ENCODE measurements at places on chromosomes 7 and 10.

GRCh38 chr7:46908770-46909169 is 673.1 kb downstream of the TNS3 start:
- peak; percentile 80 for DNase-seq

- no peak for DNase-seq
Observed at GRCh38 chr7:68394131-68394530, 1204.1 kb upstream of the AUTS2 start.

- no peak for DNase-seq
Observed at GRCh38 chr7:129951226-129952085, 1.3 kb downstream of the UBE2H start.

DNA sequence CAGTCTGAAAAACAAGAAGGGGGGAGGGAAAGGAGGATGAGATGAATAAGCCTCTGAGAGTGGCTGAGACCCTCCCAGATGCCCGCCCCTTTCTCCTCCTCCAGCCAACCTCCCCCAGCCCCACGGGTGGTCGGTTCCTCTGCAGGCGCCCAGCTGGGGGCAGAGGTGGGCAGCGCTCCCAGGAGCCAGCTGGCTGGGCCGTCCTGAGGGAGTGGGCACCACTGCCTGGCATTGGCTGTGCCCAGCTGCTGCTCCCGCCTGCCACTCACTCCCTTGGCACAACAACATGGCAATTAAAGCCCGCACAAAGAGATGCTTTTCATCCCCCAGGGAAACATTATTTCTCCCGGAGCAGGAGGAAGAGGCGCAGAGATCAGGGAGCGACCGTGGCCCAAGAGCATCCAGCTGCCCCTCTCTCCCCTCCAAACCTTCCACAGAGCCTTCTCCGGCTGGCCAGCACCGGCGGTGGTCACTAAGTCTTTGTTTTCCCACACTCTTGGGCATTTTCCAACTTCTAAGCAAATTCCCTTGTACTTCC is 107.2 kb downstream of the SPDYE5 start:
- no peak for DNase-seq

GRCh38 chr10:17951868-17952371 is at the start of gene SLC39A12:
SLC39A12 (plus strand) TSS chr10:17951918; CDS start chr10:17953277, 1,359 bp downstream.
- no peak for DNase-seq

DNA sequence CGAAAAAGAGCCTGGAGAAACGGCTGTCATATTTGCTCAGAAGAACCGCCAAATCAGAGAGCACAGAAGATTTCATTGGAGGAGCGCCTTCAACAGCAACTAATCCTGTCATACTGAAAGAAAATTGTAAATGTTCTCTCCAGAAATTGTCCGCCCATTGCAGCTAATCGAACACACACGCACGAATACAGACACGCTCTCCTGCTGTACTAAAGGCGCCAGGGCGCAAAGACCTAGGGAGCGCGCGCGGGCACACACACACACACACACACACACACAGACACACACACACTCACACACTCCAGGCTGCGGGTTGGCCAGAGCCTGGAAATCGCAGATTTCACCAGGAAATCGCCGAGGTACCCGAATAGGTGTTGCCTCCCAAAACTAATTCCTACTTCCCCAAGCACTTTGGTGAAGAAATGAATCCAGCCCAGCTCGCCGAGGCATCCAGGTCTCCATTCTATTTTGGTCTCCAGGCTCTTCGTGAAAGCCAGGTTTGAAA is at the start of gene CHRM2:
CHRM2 (plus strand) TSS at position 157 of the 505 bp plus-strand sequence. CDS start 146,214 bp downstream, outside the sequence.
- no peak for DNase-seq
